ENCODE measurements at places on chromosomes 1 and 21.

- peaks cover 4% of the 10 kb centered on the region for H3K27me3 ChIP-seq
- no peak for DNase-seq
- no peak overlapping the region for H3K27ac ChIP-seq
- H3K4me3 ChIP-seq = no peak overlapping the region
- no peaks in the 10 kb centered on the region for H3K36me3 ChIP-seq
- H3K4me1 ChIP-seq = no peaks in the 10 kb centered on the region
These were observed 3.0 kb upstream of the EPHX4 start for GRCh38 chr1:92026806-92027205.

DNA sequence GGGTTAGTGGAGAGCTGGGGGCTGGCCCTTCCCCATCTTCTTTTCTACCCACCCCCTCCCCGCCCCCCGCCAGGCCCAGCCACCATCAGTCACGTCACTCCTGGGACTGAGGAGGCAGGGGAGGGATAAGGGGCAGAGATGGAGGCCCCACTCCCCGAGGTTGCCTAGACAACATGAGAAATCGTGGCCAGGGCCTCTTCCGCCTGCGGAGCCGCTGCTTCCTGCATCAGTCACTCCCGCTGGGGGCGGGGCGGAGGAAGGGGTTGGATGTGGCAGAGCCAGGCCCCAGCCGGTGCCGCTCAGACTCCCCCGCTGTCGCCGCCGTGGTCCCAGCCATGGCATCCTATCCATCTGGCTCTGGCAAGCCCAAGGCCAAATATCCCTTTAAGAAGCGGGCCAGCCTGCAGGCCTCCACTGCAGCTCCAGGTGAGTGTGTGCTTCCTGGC is 1.2 kb downstream of the AMPD2 start:
- H3K36me3 ChIP-seq = no peaks in the 10 kb centered on the region
- no peaks in the 10 kb centered on the region for H3K27me3 ChIP-seq
- no peaks in the 10 kb centered on the region for H3K4me1 ChIP-seq
- peak overlapping the region; percentile 64 for H3K4me3 ChIP-seq
- H3K27ac ChIP-seq = peak overlapping the region; percentile 69

DNA sequence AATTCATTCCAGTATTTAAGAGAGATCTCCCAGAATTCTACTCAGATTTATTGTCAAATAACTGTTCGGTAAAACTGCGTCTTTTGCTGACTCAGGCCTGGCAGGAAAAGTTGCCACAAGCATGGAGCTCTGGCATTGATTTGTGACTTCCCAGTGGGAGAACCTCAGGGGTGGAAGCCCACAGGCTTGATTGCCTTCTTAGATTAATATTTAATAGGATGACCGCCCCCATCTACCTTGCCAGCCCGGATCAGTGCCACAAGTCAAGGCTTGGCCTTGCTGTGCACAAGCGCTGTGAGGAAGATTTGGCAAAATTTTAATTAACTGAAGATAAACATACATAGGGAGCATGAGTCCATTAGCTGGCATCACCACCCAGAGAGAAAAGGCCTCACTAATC is 93.5 kb downstream of the LRIG2 start:
- H3K4me3 ChIP-seq = peak overlapping the region; percentile 27
- peak; percentile 87 for DNase-seq
- no peaks in the 10 kb centered on the region for H3K27me3 ChIP-seq
- no peaks in the 10 kb centered on the region for H3K36me3 ChIP-seq
- peak overlapping the region; percentile 31 for H3K27ac ChIP-seq
- peaks cover 5% of the 10 kb centered on the region for H3K4me1 ChIP-seq

DNA sequence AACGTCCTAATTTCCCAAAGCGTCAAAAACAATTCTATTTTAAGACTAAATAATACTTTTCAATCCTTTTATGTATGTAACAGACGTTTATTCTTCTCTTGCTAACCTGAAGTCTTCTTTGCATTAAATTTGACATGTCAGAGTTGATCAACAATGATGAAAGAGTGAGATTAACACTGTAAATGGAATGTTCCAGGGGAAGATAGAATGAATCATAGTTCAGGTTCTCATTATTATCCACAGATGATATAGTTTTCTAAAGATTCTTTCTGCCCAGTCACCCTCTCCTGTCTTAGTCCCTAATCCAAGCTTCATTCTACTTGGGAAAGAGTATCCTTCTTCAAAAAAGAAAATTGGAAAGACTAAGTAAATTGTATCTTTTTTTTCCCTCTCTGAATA is 38.9 kb downstream of the SDCCAG8 start:
- H3K36me3 ChIP-seq = no peaks in the 10 kb centered on the region
- H3K27me3 ChIP-seq = no peaks in the 10 kb centered on the region
- H3K4me1 ChIP-seq = no peaks in the 10 kb centered on the region
- H3K27ac ChIP-seq = no peak overlapping the region

GRCh38 chr21:30942192-30942591 is 60.8 kb upstream of the KRTAP11-1 start:
- no peak for DNase-seq
- H3K4me1 ChIP-seq = no peaks in the 10 kb centered on the region
- no peak overlapping the region for H3K27ac ChIP-seq
- H3K36me3 ChIP-seq = no peaks in the 10 kb centered on the region
- no peak overlapping the region for H3K4me3 ChIP-seq

- DNase-seq = no peak
- H3K27ac ChIP-seq = no peak overlapping the region
- no peak overlapping the region for H3K4me3 ChIP-seq
- H3K27me3 ChIP-seq = no peaks in the 10 kb centered on the region
- no peaks in the 10 kb centered on the region for H3K4me1 ChIP-seq
- H3K36me3 ChIP-seq = no peaks in the 10 kb centered on the region
These were observed 91.1 kb upstream of the UBE2U start for GRCh38 chr1:64112281-64112680.

- H3K27ac ChIP-seq = no peak overlapping the region
- H3K4me3 ChIP-seq = no peak overlapping the region
- H3K36me3 ChIP-seq = no peaks in the 10 kb centered on the region
- H3K27me3 ChIP-seq = no peaks in the 10 kb centered on the region
- no peaks in the 10 kb centered on the region for H3K4me1 ChIP-seq
These were observed 31.8 kb upstream of the ENAH start for GRCh38 chr1:225684741-225685140.

GRCh38 chr1:202697038-202697437 is 13.2 kb downstream of the SYT2 start:
- no peak overlapping the region for H3K4me3 ChIP-seq
- no peak overlapping the region for H3K27ac ChIP-seq
- no peak for DNase-seq

GRCh38 chr1:105137543-105138457 is 1388.1 kb downstream of the AMY1C start:
- H3K27me3 ChIP-seq = no peaks in the 10 kb centered on the region
- H3K36me3 ChIP-seq = no peaks in the 10 kb centered on the region
- H3K4me3 ChIP-seq = no peak overlapping the region
- H3K27ac ChIP-seq = no peak overlapping the region
- no peak for DNase-seq

GRCh38 chr21:30257773-30258172 is 25.0 kb downstream of the KRTAP24-1 start:
- no peaks in the 10 kb centered on the region for H3K27me3 ChIP-seq
- no peak overlapping the region for H3K4me3 ChIP-seq
- no peak overlapping the region for H3K27ac ChIP-seq
- no peak for DNase-seq
- H3K36me3 ChIP-seq = no peaks in the 10 kb centered on the region

- no peak overlapping the region for H3K27ac ChIP-seq
- no peaks in the 10 kb centered on the region for H3K4me1 ChIP-seq
- H3K36me3 ChIP-seq = no peaks in the 10 kb centered on the region
- no peak overlapping the region for H3K4me3 ChIP-seq
These were observed 164.8 kb upstream of the COL6A1 start for GRCh38 chr21:45816794-45817193.

GRCh38 chr1:233656687-233657086 is 42.8 kb downstream of the KCNK1 start:
- no peaks in the 10 kb centered on the region for H3K27me3 ChIP-seq
- no peak for DNase-seq
- no peaks in the 10 kb centered on the region for H3K36me3 ChIP-seq
- H3K4me3 ChIP-seq = no peak overlapping the region
- no peaks in the 10 kb centered on the region for H3K4me1 ChIP-seq

DNA sequence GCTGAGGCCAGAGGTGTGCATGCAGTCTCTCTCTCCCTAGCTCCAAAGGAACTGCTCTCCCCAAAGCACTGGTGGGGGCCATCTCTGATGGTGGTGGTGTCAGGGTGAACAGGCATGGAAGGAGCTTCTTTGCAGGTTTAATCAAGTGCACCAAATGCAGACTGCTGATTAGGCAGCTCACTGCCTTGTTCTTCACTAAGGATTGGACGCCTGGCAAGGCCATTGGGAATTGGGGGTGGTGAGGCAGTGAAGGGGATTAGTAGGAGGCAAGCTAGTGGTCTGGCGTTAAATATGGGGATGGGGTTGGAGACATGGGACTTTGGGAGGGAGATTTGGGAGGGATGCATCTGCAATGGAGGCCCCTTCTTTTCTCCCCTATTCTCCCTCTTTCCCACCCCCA is 1.5 kb downstream of the CACNA1E start:
- no peaks in the 10 kb centered on the region for H3K36me3 ChIP-seq
- no peak overlapping the region for H3K27ac ChIP-seq
- no peak for DNase-seq
- H3K27me3 ChIP-seq = peaks cover 14% of the 10 kb centered on the region

GRCh38 chr1:56922070-56922469 is 43.7 kb downstream of the C8B start:
- DNase-seq = no peak
- no peaks in the 10 kb centered on the region for H3K36me3 ChIP-seq
- no peaks in the 10 kb centered on the region for H3K27me3 ChIP-seq
- H3K4me3 ChIP-seq = no peak overlapping the region
- peaks cover 43% of the 10 kb centered on the region for H3K4me1 ChIP-seq

DNA sequence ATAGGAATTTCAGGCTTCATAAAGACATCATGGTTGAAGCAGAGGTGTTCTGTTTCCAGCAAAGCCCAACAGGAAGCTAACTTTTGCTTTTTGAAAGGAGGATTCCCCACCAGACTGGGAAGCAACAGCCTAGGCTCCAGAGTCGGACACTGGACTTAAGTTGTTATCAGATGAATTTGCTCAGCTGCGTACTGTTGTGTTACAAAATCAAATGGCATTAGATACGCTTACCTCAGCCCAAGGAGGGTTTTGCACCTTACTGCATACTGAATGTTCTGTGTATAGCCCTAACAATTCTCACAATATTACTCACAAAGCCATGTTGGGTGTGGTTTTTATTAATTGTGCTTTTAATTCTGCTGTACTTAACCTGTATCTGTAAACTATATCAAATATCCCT is 547 bp upstream of the CHIA start:
- no peak overlapping the region for H3K4me3 ChIP-seq
- no peaks in the 10 kb centered on the region for H3K36me3 ChIP-seq
- no peak overlapping the region for H3K27ac ChIP-seq
- H3K4me1 ChIP-seq = no peaks in the 10 kb centered on the region
